Fibroblast of skin of scalp (primary cell): ENCODE measurements at places on chromosomes 5 and 9.

DNA sequence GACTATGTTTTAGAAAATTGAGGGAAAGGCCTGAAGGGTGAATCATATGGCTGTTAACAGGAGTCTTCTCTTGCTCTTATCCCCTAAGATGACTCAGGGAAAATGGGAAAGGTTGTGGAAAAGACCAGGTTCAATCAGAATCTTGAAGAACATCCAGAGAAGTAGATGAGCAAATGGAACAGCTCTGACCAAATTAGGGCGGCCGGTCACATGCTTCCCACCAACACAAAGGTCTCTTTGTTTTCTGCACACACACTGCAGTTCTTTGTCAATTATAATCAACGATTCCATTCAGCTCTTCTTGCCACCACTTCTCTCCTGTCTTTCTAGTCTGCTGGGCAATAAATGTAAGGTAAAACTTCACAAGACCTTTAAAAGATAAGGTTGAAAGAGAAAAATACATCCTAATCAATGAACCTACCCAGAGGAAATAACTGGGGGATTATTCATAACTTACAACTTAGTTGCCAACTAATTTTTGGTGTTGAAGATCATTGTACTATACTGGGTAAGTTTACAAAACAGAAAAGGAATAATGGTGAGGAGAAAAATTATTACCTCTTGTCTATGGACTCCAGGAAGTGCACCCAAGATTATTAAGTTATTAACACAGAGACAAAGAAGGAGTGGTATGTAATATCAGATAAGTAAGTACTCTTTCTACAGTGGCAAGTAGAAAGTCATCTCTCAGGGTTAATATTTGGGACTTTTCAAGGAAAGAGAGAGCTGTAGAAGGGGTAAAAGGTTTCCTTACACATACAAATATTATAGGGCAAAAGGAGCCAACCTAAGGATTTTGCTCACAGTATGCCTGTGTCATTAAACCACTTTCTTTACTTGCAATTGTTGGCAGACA, 441.9 kb upstream of the PIK3R1 start:
- peak; percentile 46 for DNase-seq

DNA sequence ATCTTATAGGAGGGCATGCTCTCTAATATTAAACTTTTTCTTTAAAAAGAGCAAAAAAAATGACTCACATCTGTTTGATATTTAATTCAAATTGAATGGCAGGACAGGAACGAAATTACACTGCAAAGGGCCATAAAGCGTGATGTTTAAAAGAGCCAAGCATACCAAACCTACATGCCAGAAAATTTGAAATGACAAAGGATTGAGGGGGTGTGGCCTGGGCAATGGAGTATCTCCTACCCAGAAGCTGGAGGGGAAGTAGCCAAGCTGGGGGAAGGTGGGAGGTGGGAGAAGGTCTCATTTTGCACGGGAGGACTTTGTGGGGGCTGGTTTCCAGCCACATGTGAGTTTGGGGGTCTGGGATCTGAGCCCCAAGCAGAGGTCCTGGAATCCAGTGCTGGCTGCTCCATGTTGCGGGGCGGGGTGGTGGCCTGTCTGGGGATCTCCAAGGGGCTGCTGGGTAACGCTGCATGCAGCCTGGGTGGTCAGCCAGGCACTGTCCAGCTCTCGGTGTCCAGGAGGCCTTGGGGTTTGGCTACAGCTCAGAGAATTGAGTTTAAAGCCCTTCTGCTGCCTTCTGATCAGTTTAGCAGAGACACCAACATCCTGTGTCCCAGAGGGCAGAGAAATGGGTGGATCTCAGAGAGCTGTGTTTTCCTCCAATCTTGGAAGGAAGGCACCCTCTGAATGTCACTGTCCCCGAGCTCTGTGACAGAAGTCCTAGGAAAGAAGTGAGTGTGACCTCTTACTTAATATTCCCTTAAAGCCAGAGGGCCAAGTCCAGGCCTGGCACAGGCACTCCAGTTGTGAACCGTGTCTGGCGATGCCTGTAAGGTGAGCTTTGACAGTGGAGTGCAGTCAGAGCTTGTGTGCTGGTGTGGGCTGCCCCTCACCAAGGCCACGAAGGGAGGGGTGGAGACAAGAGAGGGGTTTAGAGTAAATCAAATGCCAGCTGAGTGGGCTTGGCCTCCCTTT, 7.6 kb downstream of the DCANP1 start:
- no peak for DNase-seq

GRCh38 chr5:125176005-125176390, 429.6 kb upstream of the ZNF608 start:
- DNase-seq = no peak

DNA sequence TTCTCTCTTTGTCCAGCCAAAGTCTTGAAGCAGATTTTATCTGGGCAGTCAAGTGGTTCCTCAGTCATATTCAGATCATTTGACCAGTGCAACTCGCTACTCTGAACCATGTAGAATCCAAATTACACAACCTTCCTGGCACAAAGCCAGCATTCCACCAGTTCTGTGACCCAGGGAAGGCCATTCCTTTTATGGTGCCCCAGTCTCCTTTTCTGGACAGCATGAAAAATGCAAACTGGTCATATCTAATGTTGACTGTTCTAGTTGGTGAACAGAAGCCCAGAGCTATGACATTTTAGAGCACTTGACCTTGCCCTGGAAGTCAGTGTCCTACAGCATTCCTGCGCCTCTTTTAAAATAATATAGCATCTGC, 364.6 kb downstream of the BRINP1 start:
- DNase-seq = peak; percentile 93

GRCh38 chr9:134600371-134600770, 41.2 kb upstream of the COL5A1 start:
- no peak for DNase-seq

DNA sequence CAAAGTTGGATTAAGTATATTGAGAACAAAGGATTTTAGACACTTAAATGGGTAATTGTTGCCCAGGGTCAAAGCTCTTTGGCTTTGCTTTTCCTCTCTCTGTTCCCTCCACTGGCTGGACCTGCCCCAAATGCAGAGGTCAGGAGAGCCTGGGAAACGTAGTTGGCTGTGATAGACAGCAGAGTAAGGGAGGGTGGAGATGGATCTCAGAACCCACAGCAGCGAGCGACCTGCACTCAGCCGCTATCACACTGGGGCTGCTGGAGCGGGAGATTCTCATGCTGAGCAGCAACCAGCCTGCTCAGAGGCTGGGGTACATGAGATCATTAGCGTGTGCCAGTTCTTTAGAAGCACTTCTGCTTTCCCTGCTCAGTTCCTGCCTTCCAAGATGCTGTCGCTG, 71.8 kb upstream of the TTC23L start:
- DNase-seq = no peak

DNA sequence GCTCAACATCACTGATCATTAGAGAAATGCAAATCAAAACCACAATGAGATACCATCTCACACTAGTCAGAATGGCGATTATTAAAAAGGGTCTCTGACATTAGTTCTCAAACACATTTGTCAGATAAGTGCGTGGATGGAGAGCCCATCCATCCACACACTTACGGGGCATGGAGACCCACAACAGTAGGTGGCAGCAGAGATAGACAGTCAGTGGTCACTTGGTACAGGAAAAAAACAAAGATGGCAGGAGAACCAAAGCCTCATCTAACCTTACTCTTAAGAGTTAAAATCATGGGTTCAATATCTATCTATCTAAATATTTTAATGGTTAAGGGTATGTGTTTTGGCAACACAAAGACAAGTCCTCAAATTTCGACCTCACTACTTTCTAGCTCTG, 1378.7 kb upstream of the C9orf72 start:
- peak; percentile 0 for DNase-seq

- peak; percentile 12 for DNase-seq
Measured at GRCh38 chr5:62132276-62132675, 173.7 kb upstream of the KIF2A start.

GRCh38 chr5:150412319-150413175, at the start of gene CD74:
Gene CD74, minus strand, starts transcription at chr5:150412910. Its CDS starts 161 bp downstream, at chr5:150412749.
- no peak for DNase-seq

DNA sequence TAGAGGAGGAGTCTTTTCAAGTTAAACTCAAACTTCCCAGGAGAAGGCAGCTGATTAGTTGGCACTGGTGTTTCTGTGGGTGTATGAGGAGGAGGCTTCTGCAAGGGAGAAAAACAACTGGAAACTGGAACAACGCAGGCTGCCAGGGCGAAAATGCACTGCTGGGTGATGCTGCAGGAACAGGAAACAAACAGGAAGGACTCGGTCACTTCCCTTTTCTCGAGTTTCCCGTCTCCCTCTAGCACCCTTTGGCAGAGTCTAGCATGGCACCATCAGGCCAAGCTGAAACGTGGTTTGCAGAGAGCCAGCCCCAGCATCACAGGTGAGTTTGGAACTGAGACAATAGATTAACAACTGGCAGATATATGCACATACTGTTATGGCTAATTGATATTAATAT, 77.5 kb upstream of the CAST start:
- DNase-seq = no peak

DNA sequence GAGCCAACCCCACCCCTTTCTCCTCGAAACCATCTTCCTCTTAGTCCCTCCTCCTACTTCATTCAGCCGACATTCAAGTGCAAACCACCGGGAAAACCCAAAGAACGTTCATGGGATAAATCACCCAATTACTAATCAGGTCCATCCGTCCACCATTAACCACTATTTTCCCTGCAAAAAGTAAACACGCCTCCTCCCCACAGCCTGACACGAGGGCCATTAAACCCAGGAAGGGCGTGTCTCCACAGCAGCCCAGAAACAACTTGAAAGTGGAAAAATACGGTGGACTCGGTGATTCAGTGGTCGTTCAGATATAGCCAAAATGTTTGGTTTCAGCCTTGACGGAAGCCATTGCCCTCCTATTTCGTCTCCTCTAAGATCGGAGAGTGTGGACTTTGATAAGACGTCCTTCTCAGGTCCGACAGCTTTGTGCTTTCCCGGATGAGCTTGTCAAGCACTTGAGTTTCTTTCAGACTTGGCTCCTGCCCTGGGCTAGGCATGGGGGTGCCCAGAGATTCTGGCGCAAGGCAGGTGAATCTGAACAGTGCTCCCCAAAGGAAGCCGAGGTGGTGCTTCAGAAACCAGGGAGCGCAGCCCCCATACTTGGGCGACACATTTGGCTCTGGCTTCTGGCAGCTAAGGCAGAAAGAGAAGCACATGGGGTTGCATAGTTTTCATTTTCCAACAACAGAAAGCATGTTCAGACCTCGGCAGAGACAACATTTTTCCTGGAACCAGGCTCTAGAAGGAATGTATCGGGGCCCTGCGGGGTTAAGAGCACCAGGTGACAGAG, 56.6 kb downstream of the SMIM23 start:
- no peak for DNase-seq

DNA sequence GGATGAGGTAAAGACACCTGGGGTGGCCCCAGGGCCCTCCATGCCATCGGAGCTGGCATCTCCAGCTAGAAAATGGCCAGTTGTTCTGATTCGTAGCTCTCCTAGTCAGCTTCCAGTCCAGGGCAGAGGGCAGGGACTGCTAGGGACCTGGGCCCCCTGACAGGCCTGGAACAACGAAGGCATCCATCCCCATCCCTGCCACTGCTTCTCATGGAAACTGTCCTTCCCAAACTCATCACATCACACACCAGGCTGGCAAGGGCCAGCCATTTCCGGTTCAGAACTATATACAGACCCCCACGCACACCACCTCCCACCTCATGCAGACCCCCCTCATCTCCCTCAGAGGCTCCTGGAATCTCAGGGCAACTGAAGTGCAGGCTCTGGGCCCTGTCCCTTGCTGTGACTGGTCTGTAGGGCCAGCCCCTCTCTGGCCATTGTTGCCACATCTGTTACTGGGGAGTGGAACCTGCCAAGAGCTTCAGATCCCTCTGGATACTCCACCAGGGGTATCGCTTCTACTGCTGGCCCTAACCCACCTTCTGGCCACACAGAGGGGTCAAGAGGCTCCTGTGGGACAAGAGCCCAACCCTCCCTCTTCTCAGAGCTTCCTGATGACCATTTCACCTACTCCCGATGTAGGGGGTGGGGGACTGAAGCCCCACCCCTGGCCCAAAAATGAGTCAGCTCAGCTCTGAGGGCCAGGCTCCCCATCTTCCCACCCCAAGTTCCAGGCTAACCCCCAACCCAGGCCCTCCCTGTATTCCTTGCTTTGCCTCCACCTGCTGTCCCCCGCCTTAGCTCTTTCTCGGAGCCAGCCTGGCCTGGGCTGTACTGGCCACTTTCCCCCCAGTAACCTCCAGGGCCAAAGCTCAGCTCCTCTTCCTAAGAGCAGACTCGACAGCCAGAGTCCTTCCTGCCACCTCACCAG, 1.2 kb upstream of the MZB1 start:
- no peak for DNase-seq

DNA sequence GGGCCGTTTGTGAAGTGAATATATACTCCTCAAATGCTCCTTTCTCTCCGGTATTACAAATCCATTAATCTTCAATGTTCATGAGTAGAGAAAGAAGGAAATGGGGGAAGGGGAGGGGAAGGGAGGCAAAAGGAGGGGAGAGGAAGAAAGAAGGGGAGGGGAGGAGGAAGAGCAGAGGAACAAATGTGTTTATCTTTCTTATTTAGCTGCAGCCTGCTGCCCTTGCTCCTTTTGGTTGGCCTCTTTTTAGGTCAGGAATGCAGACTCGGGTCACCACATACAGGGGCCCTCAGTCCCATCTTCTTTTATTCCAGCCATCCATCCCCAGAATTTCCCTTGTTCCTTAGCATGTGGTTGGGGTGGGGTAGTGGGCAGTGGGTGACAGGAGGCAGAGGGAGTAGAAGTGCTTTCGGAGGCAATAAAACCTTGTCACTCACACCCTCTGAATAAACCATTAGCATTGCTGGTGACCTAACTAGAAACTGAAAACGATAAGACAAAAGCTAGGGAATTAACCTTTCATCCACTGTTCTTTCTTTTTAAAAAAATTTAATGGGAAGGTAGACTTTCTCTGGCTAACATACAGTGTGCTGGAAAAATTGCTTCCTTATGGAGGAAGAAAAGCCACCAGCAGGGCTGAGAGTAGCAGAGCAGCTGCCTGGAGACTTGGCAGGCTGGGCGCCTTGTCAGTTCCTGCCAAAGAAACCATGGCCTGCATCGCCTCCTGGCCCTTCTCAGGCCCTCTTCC, 16.8 kb upstream of the PRLR start:
- DNase-seq = no peak

GRCh38 chr9:27771803-27772545, 198.7 kb upstream of the C9orf72 start:
- peak; percentile 71 for DNase-seq

DNA sequence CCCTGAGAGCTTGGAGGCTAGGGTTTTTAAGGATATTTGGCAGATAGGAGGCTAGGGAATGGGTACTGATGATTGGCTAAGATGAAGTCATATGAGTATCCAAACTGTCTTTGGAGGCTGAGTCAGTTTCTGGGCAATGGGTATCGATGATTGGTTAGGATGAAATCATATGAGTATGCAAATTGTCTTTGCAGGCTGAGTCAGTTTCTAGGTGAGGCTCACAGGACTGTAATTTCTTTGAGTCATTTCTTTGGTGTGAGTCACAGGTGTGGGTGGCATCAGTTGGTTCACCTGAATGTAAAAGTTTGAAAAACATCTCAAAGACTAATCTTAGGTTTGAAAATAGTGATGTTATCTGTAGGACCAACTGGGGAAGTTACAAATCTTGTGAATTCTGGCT, 1068.0 kb downstream of the NR2F1-AS1 start:
- DNase-seq = no peak

- DNase-seq = no peak
Measured at GRCh38 chr5:122421374-122422079, 109.5 kb downstream of the SNCAIP start.
